Activated CD4-positive, alpha-beta T cell treated with anti-CD3 and anti-CD28 coated beads, Interleukin-2, amount 10 ng/mL, durations not matched to agents 24 days and 14 days (primary cell): ENCODE measurements at places on chromosomes 1 and 21. TPM values are rescaled to one million over a fixed set of nuclear protein-coding genes. Genes with fewer than 3 reads are reported as not detected.

DNA sequence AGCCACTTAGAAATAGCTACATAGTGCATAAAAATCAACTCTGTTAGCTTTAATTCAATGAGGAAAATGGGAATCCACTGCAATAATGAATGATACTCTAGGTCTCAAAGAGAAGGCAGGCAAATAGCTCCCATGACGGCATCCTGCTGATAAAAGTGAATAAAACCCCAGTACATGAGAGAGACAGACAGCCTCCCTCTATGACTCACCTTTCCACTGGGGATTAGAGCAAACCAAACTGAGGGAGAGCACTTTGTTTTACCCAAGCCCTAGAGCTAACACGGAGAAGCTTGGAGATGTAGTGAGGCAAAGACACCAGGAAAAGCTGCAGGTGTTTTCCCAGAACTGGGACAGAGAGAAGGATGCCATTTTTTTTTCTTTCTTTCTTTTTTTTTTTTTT, 621.9 kb downstream of the LRRIQ3 start:
- DNase-seq = no peak

DNA sequence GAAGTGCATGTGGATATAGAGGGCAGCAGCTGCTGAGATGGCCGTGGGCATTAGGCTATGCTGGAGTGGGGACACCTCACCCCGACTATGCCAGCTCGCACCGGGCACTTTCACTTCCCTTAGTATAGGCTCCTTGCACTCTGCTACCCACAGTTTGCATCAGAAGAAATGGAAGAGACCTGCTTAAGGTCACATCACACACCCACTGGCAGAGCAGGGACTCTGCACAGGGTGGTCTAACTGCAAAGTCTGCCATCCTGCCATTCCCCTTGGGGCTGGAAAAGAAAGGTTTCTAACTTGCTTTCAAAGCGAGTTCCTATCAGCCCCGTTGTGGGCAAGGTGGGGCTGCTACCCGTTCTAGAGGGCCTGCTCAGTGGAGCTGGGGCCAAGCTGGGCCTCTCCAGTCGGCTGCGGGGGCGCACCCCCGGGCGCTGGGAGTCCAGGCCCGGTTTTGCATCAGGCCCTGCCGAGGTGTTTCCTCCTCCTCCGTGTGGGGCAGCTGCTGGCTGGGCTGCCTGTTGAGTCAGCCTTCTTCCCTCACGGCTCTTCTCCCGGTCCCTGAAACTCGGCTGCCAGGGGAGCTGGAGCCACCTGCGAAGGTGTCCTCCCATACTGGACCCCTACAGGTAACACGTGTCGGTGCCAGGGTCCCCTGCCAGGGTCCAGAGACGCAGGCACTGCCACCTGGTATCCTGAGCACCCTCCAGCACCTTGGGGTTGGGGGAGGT, at the start of gene SYTL1:
SYTL1 (plus strand) TSS at position 498 of the 728 bp plus-strand sequence. CDS start 3,313 bp downstream, outside the sequence.
- peak; percentile 90 for DNase-seq

- DNase-seq = no peak
Observed at GRCh38 chr1:163186862-163187261, 15.9 kb downstream of the RGS5 start.

The TBX15 gene
- total RNA-seq = not detected in 2 replicates

The KIF26B gene
- 0.02 and 0.07 TPM in 2 replicates for total RNA-seq
